ENCODE measurements at places on chromosomes 13 and 19.

DNA sequence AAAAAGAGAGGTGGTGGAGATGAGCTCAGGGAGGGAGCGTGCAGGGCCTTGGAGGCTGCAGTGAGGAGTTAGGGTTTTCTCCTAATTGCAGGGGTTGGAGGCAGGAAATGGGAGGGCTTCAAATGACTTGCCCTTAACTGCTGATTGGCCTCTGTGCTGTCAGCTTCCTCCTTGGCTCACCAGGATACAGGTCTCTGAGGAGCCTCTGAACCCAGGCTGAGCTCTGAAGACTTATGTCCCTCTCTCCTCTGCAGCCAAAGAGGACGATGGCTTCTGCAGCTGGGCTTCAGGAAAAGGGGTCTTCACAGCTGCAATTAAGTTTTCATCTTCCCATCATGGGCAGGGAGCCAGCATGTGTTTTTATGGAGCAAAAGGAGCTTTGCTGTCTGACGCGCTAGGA lies 6.7 kb upstream of the RANBP3 start:
- DNase-seq: no peak

GRCh38 chr19:15780610-15781418 lies 6.6 kb upstream of the OR10H5 start:
- DNase-seq: peak; percentile 5

GRCh38 chr13:76792731-76793347 lies 93.4 kb downstream of the KCTD12 start:
- no peak for DNase-seq

- DNase-seq: no peak
These were observed 4.9 kb upstream of the ERCC1 start for GRCh38 chr19:45428384-45429231.

DNA sequence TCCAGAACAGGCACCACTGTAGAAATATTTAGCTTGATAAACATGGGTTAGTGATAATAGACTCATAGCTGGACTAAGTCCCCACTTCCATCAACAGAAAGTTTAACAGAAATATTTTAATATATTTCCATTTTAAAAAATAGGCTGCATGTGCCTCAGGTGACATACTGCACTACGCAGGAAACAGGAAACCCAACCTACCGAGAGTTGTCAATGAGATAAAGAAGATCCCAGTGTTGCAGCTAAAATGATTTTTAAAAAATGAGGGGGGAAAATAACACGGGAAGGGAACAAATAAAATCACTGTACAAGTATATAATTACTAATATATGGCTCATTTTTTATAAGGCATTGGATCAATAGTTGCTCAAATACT lies 154.8 kb downstream of the TBC1D4 start:
- DNase-seq: no peak

- no peak for DNase-seq
These were observed 185.7 kb downstream of the PTPRS start for GRCh38 chr19:5154799-5155426.
